ENCODE measurements at places on chromosomes 1 and 21.

- no peak for DNase-seq
Observed at GRCh38 chr1:29889776-29890175, 653.5 kb downstream of the PTPRU start.

DNA sequence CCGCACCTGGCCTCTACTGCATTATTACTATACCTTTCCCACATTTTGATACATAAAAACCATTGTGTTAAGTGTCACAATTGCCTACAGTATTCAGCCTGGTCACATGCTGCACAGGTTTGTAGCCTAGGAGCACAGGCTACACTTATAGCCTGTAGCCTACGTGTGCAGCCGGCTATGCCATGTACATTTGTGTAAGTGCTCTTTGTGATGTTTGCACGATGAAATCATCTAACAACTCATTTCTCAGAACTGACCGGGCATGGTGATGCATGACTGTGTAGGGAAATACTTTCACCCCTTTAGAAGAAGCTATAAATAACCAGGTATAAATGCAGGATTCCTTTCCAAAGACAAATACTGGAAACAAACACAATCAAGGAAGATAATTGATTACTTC is 12.1 kb downstream of the ERG start:
- no peak for DNase-seq

- no peak for DNase-seq
Observed at GRCh38 chr1:60596791-60597750, 485.3 kb upstream of the NFIA start.

DNA sequence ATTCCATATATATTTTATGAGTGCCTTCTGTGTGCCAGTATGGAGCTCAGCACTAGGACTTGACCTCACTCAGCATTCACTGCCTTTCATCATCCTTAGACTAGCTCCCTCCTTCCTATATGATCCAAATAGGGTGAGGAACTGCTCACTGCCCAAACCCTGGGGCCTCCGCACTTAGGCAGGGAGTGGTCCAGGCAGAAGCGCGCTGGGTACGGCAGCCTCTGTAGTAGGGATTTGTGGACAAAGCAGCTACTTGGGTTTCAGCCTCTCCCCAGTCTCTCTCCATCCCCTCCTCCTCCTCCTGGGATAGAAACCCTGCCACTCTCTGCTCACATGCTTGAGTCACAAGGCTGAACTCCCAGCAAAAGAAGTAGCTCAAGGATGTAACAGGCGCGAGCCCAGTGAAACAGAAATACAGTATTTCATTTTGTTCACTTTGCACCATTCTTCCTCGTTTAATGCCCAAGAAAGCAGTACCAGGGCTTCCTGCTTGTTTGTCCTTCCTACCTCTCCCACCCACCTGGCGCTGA is 32.9 kb downstream of the PLEKHA6 start:
- peak; percentile 75 for DNase-seq

- peak; percentile 67 for DNase-seq
Observed at GRCh38 chr1:73066866-73067265, 784.5 kb upstream of the NEGR1 start.

DNA sequence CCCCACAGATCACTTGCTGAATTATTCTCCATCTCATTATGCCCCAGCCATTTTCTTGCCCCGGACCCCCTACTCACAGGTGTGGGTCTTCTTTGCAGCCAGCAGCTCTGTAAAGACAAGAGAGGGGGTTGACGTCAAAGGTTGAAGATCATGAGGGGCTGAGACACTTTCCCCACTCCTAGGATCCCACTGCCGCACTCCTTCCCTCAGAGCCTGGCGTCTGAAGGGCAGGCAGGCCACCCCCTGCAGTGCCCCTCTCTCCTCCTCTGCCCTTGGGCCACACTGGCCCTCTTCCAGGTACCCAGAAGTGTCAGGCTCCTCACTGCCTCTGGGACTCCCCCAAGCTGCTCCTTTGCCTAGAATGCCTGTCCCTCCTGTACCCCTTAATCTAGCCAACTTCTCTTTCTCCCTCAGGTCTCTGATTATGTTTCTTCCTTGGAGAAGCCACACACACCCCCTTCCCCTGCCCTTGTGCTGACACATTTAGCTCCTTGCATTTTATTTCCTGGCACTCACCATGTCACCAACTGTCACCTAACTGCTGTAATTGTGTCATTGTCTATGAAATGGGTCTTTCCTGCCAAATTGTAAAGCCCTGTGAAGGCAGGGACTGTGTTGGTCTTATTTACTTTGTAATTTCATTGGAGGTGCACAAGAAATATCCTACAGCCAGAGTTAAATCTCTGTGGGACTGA is 2.1 kb downstream of the RORC start:
- no peak for DNase-seq

DNA sequence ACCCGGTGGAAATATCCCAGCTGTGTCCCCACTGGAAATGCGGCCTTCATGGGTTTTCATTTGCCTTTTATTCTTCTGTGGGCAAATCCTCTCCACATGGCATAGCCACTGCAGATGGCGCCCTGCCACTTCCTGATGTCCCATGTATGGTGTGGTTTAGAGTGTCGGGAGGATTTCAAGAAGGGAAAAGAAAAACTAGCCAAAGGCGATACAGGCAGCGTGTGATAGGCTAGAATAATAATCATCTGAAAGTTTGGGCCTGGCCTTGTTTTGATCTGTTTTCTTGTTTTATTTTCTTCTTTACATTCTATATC is 123.6 kb downstream of the PEX14 start:
- peak; percentile 79 for DNase-seq

- peak; percentile 61 for DNase-seq
Observed at GRCh38 chr1:53545663-53546408, 86.6 kb downstream of the DMRTB1 start.

GRCh38 chr1:90400131-90400530 is 317.0 kb downstream of the BARHL2 start:
- DNase-seq: no peak

DNA sequence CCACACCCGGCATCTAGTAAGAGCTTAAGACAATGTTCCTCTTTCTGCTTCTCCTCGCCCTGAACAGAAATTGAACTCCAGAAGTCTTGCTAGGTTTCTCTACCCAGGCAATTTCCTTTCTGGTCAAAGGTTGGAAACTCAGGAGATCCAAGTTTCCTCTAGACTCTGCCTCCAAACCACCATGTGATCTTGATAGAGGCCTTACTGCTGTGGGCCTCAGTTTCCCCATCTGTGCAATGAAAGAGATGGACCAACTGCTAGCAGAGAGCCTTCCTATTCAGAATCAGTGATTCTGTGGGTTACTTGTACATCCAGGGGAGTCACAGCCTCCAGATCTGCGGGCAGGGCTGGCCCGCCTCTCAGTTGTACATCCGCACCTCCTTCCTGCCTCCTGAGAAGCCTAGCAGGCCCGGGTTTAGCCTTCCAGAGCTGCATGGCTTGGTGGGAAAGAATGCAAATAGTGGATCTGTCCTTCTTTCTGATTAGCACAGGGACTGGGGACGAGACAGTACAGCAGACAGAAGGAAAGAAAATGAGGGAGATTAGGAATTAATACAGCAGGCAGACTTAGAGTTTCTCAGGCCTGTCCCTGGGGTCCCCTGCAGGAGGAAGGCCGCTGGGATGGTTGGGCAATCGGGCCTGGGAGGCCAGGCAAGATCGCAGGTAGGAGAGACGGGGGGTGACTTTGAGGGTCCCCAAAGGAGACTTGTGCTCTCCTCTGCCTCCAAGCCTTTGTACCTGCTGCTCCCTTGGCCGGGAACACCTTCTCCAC is 83.9 kb downstream of the PAX7 start:
- DNase-seq: no peak

Data from NCI-H524 (cell line).